HCT116 (cell line): ENCODE measurements at places on chromosomes 1 and 21. TPM values are rescaled to one million over a fixed set of nuclear protein-coding genes. Genes with fewer than 3 reads are reported as not detected.

- no peaks in the 10 kb centered on the region for H3K4me1 ChIP-seq
- H3K27ac ChIP-seq: no peak overlapping the region
- no peak for DNase-seq
- H3K36me3 ChIP-seq: no peaks in the 10 kb centered on the region
- H3K4me3 ChIP-seq: no peak overlapping the region
- H3K27me3 ChIP-seq: no peaks in the 10 kb centered on the region
Measured at GRCh38 chr1:58964428-58964827, 180.6 kb upstream of the JUN start.

DNA sequence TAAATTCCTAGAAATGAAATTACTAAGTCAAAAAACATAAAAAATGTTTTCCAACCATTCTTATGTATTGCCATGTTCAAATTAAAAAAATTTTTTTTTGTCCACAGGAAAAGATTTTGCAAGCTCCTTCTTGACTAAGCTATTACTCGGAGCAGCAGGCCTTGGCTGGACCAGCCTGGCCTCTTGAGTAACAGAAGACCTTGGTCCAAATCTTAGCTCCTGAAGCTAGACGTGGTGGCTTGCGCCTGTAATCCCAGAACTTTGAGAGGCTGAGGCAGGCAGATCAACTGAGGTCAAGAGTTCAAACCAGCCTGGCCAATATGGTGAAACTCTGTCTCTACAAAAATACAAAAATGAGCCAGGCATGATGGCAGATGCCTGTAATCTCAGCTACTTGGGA is 77.6 kb downstream of the CLSTN1 start:
- peaks cover 34% of the 10 kb centered on the region; the same call in 1 of the 2 replicates for H3K36me3 ChIP-seq
- no peaks in the 10 kb centered on the region for H3K4me1 ChIP-seq
- no peak overlapping the region for H3K4me3 ChIP-seq
- no peaks in the 10 kb centered on the region for H3K27me3 ChIP-seq
- no peak for DNase-seq
- H3K27ac ChIP-seq: no peak overlapping the region

Gene CD1D
- not detected for total RNA-seq

GRCh38 chr1:224544346-224545110 is 71.6 kb upstream of the CNIH3 start:
- peaks cover 16% of the 10 kb centered on the region for H3K4me1 ChIP-seq
- H3K4me3 ChIP-seq: no peak overlapping the region
- no peaks in the 10 kb centered on the region for H3K27me3 ChIP-seq

- no peaks in the 10 kb centered on the region for H3K27me3 ChIP-seq
- no peak overlapping the region for H3K27ac ChIP-seq
- no peaks in the 10 kb centered on the region for H3K36me3 ChIP-seq
- no peak overlapping the region for H3K4me3 ChIP-seq
- DNase-seq: no peak
Measured at GRCh38 chr1:52913014-52913413, 8.5 kb downstream of the ECHDC2 start.

Gene FCAMR
- not detected for total RNA-seq

DNA sequence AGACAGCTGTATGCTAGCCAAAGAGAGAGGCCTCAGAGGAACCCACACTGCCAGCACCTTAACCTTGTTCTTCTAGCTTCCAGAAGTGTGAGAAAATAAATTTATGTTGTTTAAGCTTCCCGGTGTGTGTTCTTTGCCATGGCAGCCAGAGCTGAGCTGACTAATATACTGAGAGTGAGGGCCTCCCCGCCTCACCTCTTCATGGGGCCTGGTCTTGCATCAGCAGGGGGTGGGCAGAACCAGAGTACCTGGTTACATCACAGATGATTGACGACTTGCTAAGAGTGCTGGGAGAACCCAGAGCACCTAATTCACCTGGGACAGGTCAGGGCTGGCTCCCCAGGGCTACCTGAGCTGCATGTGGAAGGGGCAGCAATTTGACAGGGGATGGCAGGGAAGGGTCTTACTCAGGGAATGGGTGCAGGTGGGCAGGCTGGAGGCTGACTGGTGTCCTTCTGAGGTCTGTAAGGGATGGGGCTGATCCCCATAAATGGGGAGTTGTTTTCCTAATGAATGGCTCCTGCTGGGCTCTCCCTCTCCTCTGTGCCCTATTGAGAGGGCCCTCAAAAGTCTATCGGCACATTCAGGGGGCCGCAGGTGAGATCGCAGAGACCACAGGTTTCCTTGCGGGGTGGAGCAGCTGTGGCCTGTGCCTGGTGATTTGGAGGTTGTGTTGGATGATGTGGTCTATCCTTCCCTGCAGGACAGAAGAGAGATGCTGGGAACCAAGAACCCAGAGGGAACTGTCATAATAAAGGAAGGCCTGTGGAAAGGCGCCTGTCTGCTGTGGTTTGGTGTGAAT is 60.6 kb upstream of the ETV3 start:
- no peaks in the 10 kb centered on the region for H3K36me3 ChIP-seq
- DNase-seq: no peak
- H3K4me1 ChIP-seq: peaks cover 3% of the 10 kb centered on the region; the same call in 1 of the 2 replicates

- no peaks in the 10 kb centered on the region for H3K27me3 ChIP-seq
- DNase-seq: no peak
- H3K36me3 ChIP-seq: no peaks in the 10 kb centered on the region
- peaks cover 60% of the 10 kb centered on the region for H3K4me1 ChIP-seq
Measured at GRCh38 chr1:223706077-223706973, 6.0 kb upstream of the CAPN2 start.

DNA sequence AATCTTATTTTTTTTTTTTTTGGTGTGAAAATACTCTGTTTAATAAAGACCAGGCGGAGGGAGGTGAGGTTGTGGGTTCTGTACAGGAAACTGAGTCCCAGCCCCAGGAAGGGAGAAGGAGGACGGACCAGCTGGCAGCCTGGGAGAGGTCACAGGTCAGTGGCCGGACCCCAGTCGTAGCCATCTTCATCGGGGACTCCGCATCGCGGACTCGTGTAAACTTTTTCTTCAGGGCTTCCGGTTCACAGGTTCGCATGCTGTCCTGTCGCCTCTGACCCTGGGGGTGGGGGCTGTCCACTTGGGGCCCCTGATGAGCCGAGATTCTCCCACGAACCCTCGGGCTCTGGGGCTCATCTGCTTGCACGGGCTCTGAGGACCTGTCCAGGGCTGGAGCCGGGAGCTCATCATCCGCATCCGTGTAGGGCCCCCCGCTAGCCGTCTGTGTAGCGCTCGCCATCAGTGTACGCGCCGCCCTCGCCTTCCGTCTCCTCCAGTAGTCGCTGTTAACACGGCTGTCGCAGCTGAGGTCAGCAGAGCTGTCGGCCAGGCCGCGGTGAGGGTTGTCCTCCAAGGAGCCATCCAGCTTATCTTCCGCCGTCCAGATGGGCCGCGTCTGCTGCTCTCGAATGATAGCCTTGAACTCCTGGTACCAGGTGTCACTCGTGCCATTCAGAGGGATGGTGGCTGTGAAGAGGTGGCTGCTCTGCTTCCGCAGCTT is 975.7 kb upstream of the PRMT6 start:
- H3K4me1 ChIP-seq: no peaks in the 10 kb centered on the region
- H3K27me3 ChIP-seq: no peaks in the 10 kb centered on the region
- H3K36me3 ChIP-seq: no peaks in the 10 kb centered on the region
- no peak overlapping the region for H3K4me3 ChIP-seq
- H3K27ac ChIP-seq: no peak overlapping the region
- DNase-seq: no peak

Gene PGBD5
- total RNA-seq: 0.27 TPM

DNA sequence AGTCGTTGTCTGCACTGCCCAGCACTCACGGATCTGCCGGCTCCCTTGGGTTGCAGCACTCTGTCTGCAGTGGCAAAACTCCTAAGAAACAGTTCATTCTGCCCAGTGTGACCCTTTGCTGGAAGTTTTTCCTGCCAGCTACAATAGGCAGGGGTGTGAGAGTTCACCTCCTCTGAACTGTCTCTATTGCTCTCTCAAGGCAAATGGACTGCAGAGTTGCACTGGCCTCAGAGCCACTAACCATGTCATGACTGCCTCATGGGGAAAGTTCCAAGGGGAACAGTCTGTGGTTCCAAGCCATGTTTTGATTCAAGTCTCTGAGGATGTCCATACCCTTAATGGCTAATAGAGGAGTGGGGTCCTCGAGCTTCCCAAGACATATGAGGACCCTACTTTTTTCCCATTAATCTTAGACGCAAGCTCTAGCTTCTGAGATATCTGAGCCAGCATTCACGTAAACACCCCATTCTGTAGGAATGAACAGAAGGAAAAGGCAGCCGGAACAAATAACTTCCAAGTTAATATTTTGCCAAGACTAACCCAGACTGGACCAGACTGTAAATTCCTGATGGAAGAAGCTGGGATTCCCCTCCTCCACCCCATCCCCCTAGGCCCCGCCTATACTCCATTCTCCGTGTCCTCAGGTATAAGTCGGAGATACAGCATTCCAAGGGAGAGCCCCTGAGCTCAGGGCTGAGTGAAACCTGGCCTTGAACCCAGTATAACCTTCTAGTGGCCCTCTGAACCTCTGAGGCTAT is 93.8 kb upstream of the AKT3 start:
- no peaks in the 10 kb centered on the region for H3K36me3 ChIP-seq
- 0 out of 2 replicates have a peak, but pooled peaks cover 18% of the 10 kb centered on the region for H3K27me3 ChIP-seq
- H3K27ac ChIP-seq: no peak overlapping the region
- no peaks in the 10 kb centered on the region for H3K4me1 ChIP-seq
- no peak overlapping the region for H3K4me3 ChIP-seq

DNA sequence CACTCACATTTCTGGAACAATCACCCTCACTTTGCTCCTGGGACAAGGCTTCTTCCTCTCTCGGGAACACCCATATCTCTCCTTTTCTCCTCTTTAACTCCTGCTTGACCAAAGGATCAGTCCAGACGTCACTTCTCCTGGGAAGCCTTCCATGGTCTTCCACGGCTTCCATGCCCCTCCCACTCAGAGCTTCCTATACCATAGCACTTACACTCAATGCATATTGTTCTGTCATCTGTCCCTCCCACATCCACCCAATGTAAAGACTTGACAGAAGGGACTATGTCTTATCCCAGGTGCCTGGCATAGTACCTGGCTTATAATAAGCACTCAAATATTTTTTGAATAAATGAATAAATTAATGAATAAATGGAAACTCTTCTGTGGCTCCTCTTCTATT is 28.2 kb downstream of the CD34 start:
- H3K4me1 ChIP-seq: peaks cover 3% of the 10 kb centered on the region; the same call in 1 of the 2 replicates
- no peak overlapping the region for H3K27ac ChIP-seq
- no peaks in the 10 kb centered on the region for H3K36me3 ChIP-seq
- no peak overlapping the region for H3K4me3 ChIP-seq
- DNase-seq: no peak
- H3K27me3 ChIP-seq: no peaks in the 10 kb centered on the region

- no peaks in the 10 kb centered on the region for H3K27me3 ChIP-seq
- peaks cover 13% of the 10 kb centered on the region for H3K4me1 ChIP-seq
- DNase-seq: no peak
- peaks cover 14% of the 10 kb centered on the region for H3K36me3 ChIP-seq
- H3K27ac ChIP-seq: peak overlapping the region; percentile 100; the same call in 1 of the 2 replicates
- peak overlapping the region; percentile 60 for H3K4me3 ChIP-seq
Measured at GRCh38 chr1:26470878-26471497, 1.3 kb upstream of the HMGN2 start.

Gene AKNAD1
- total RNA-seq: 0.15 TPM

Gene TRIM45
- 3.5 TPM for total RNA-seq

DNA sequence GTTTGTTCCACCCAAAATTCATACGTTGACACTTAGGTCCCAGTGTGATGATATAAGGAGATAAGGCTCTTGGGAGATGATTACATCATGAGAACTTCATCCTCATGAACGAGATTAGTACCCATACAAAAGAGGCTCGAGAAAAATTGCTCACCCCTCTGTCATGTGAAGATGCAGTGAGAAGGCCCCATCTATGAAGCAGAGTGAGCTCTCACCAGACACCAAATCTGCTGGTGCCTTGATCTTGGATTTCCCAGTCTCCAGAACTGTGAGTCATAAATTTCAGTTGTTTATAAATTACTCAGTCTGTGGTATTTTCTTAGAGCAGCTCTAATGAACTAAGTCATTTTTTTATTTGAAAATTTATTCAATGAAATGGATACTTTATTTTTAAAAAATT is 42.6 kb upstream of the USP25 start:
- DNase-seq: no peak
- H3K36me3 ChIP-seq: no peaks in the 10 kb centered on the region
- H3K4me1 ChIP-seq: no peaks in the 10 kb centered on the region; the same call in 1 of the 2 replicates
- H3K27ac ChIP-seq: no peak overlapping the region
- H3K4me3 ChIP-seq: no peak overlapping the region
- H3K27me3 ChIP-seq: no peaks in the 10 kb centered on the region

DNA sequence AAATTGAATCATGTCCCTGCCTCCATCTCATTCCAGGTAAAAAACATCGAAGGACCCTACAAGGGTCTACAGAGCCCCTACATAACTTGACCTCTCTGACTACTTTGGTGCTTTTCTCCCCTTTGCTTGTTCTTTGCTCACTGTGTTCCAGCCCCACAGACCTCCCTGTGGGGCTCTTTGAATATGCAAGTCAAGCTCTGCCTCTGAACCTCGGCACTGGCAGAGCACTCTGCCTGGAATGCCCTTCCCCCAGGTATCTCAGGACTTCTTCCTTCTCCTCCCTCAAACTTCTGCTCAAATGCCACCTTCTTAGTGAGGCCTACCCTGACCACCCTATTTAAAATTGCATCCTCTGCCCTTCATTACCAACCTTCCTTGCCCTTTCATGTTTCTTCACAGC is 87.8 kb upstream of the CD34 start:
- H3K36me3 ChIP-seq: no peaks in the 10 kb centered on the region
- no peak for DNase-seq
- no peak overlapping the region for H3K4me3 ChIP-seq
- H3K4me1 ChIP-seq: no peaks in the 10 kb centered on the region
- no peak overlapping the region for H3K27ac ChIP-seq

GRCh38 chr21:44539991-44540666 is at the start of gene KRTAP10-1:
Gene KRTAP10-1 (minus strand): TSS chr21:44540195. CDS start chr21:44540150, 45 bp downstream.
- no peaks in the 10 kb centered on the region for H3K4me1 ChIP-seq
- no peak within 1 kb of the TSS for H3K4me3 ChIP-seq
- no peak for DNase-seq
- H3K27me3 ChIP-seq: no peaks in the 10 kb centered on the region
- H3K36me3 ChIP-seq: no peaks in the 10 kb centered on the region

Gene SPAG17
- total RNA-seq: not detected

DNA sequence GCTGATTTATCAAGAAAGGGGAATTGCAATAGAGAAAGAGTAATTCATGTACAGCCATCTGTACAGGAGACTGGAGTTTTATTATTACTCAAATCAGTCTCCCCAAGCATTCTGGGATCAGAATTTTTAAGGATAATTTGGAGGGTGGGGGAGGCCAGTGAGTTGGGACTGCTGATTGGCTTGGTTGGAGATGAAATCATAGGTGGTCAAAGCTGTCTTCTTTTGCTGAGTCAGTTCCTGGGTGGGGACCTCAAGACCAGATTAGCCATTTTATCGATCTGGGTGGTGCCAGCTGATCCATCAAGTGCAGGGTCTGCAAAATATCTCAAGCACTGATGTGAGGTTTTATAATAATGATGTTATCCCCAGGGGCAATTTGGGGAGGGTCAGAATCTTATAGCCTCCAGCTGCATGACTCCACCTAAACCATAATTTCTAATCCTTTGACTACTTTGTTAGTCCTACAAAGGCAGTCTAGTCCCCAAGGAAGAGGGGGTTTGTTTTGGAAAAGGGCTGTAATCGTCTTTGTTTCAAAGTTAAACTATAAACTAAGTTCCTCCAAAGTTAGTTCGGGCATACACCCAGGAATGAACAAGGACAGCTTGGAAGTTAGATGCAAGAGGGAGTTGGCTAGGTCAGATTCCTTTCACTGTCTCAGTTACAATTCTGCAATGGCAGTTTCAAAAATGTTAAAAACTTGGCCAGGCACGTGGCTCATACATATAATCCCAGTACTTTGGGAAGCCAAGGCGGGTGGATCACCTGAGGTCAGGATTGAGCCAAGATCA is 16.9 kb upstream of the RAB3B start:
- H3K4me3 ChIP-seq: no peak overlapping the region
- H3K36me3 ChIP-seq: no peaks in the 10 kb centered on the region
- no peak overlapping the region for H3K27ac ChIP-seq
- H3K27me3 ChIP-seq: no peaks in the 10 kb centered on the region
- H3K4me1 ChIP-seq: no peaks in the 10 kb centered on the region
